Stimulated activated CD8-positive, alpha-beta memory T cell treated with anti-CD3 and anti-CD28 coated beads, Interleukin-4, amount 100 ng/mL, for 1 hour (primary cell): ENCODE measurements at places on chromosomes 4 and X.
A peak's percentile ranks its signal among the peaks of the same experiment; 100 is the strongest.

DNA sequence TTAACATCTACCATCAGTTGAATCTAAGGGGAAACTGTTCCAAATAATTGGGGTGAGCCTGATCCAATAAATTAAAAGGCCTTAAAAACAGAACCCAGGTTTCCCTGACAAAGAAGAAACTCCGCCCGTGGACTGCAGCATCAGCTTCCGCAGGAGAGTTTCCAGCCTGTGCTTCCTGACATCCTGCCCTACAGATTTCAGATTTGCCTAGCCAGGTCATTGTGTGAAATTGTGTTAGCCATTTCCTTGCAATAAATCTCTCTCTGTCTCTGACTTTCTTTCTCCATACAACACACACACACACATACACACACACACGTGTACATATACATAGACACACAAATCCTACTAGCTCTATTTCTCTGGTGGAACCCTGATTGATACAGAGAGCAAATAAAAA, 48.3 kb upstream of the LCORL start:
- no peak for DNase-seq

GRCh38 chrX:109830157-109830703, 97.2 kb upstream of the ACSL4 start:
- no peak for DNase-seq

GRCh38 chrX:119605464-119606279, 552 bp downstream of the NKRF start:
- peak; percentile 15 for DNase-seq

DNA sequence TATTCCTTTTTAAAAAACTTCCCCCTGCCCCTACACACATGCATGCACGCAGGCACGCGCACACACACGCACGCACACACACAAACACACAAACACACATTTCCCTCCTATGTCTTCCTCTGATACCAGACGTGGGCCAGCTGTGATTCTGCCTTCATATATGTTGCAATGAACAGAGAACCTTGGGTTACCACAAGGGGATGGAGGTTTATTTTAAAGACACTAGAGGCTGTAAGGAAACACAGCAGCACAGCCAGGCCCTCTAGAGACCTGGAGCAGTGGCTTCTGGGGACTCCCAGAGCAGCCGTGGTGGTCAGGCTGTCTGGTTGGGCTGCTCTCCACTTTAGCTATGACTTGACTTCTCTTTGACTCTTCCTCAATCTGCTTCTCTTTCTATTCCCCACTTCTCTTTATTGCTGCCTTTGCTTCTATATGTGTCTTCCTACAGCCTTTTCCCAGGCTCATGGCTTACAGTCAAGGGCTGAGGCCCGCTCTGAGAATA, 3.2 kb upstream of the TLR10 start:
- DNase-seq = no peak

DNA sequence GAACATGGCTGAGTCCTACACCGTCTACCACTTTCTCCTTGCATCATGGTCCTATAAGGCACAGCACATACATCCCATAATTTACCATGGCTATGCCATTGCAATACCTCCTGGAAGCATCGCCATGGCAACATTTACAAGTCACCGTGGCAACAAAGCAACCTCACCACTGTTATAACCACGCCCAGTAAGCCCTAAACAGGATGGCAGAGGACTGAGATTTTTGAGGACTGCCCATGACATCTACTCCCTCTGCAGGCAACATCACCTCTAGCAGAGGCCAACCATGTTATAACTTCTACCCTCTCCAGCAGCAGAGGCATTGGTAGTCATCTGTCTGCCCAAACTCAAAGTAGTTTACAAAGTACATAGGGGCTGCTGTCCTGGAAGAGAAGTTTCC, 29.7 kb downstream of the BCOR start:
- DNase-seq = no peak

DNA sequence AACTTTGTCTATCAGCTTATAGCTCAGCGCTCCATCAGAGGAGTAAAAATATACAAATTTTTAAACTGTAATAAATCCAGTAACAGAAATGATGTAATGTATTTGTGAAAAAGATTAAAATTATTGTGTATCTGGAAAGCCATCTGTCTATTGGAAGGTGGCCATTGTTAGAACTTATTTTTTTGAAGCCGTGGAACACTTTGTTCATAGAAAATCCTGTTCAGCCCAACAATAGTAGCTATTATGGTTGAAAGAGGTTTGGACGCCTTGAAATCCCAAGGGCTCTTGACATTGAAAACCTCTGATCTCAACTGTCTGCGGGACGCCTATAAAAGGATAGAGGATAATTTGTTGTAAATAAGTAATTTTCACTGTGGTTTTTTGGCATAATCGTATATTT, 98.3 kb downstream of the RAPGEF2 start:
- DNase-seq = no peak

DNA sequence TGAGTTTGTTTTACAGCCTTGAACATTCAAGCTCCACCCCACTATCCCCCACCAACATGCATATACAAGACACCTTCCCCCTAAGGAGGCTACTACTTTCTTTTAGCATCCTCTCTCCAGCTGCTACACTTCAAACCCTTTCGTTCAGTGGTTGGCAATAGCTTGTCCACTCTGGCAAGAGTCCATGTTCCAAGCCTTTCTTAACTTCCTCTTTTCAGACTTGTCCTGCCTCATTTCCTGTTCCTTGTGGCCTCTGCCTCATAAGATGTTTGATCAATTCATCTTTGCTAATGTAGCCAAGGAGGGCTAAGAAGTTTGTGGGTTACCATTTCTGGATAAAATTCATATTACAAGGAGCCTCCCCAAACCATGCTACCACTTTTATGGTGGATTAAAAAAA, 20.8 kb upstream of the ZCCHC12 start:
- no peak for DNase-seq

DNA sequence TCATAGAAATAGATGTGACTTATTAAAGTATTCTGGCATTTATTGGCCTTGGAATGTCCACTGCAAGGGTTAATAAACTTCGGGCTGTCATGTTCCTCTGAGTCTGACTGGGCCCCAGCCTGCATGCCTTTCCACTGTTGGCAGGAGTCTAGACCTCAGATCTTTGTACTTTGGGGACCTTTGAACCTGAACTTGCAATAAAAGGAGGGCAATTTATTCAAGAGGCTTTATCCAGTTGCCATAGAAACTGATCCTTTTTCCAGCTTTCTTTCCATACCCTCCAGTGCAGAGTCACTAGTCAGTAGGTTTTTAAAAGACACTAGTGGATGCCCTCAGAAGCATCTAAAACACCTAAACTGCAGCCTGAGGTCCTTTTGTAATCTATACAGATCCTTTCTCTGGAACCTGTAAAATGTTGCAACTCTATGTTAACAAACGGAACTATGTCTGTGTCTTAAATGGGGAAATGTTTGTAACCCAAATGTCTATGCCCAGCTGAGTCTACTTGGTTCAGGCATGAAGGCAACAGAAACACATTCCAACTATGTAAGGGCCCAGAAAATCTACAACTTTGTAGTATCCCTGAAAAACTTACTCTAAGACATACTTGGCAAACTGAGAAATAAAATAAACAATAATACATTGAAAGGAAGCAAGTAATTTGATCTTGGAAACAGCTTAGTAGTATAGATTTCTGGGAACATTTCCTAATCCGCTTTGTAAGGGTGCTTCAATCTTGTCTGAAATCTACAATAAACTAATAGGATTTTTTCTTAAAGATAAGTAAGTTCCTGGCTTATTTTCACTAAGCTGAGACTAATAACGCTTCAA, 41.5 kb downstream of the SOWAHB start:
- no peak for DNase-seq

DNA sequence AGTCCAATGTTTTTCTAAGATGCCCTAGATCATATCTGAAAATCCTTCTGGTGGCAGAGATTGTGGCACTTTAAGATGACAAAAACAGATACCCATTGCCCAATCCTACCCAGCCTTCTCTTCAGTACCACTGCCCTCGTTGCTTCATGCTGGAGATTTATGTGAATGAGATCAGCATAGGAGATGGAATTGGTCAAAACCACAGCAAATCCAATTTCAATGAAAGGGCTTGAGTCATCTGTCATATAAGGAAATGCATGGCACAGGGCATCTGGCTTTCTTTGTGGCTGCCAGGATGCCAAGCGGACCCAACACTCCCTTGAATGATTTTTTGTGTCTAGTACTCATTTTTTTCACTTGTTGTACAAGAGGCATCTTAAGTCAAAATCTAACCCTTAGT, 16.8 kb downstream of the AFF2 start:
- DNase-seq = no peak

DNA sequence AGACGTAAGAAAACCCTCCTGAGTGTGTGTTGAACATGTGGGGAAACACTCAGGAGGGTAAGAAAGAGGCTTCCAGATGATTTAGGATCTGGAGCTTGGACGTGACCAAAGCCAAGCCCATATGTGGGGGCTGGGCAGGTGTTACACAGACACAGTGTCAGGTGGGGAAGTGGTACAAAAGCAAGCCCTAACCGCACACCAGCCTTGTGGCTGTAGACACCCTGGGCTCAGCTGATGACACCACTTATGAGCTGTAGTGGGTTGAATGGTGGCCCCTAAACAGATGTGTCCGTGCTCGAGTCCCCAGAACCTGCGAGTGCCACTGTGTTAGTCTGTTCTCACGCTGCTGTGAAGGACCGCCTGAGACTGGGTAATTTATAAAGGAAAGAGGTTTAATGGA, 25.0 kb upstream of the NSG1 start:
- DNase-seq = no peak

GRCh38 chr4:145103496-145103895, 5.4 kb downstream of the ABCE1 start:
- no peak for DNase-seq

DNA sequence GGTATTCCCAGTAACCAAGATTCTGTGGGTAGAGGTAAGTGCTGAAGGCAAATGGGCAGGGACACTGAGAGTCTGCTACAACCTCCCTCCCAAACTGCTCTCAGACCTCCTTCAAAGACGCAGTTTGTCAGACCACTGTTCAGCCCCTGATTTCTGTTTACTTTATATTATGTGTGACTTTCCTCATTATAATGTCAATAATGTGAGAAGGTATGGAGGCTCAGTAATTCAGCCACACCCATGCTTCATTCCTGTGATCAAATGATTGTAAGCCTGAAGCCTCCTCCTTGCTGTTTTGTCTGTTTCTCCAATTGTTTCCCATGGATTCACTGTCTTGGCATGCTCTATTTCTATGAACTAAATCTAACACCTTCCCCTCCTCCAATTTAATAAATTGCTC, 75.6 kb downstream of the SYTL5 start:
- DNase-seq = no peak

DNA sequence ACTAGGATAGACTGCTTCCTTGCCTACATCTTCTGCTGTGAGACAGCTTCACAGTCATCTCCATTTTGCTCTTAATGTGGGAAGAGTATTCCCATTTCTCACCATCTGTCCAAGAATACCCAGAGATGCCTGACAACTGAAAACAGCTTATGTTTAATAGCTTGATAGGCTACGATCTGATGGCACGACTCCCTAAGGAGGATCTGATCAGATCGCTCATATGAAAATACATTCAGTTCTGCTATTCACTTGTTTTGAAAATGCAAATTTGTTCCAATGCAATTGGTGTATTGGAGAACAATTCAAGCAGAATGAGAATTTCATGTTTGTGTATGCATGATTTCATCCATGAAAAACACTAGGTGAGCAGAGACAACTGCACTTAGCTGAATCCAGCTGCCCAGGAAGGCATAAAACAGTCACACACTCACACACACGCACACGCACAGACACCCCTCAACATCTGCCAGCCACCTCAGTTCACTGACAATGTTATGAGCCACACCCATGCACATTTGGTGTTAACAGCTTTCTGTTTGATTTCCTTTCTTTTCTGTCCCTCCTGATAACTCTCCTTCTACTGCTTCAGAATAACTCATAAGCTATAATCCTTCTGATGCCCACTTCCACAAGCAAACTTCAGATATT, 29.6 kb downstream of the TRIML1 start:
- no peak for DNase-seq

DNA sequence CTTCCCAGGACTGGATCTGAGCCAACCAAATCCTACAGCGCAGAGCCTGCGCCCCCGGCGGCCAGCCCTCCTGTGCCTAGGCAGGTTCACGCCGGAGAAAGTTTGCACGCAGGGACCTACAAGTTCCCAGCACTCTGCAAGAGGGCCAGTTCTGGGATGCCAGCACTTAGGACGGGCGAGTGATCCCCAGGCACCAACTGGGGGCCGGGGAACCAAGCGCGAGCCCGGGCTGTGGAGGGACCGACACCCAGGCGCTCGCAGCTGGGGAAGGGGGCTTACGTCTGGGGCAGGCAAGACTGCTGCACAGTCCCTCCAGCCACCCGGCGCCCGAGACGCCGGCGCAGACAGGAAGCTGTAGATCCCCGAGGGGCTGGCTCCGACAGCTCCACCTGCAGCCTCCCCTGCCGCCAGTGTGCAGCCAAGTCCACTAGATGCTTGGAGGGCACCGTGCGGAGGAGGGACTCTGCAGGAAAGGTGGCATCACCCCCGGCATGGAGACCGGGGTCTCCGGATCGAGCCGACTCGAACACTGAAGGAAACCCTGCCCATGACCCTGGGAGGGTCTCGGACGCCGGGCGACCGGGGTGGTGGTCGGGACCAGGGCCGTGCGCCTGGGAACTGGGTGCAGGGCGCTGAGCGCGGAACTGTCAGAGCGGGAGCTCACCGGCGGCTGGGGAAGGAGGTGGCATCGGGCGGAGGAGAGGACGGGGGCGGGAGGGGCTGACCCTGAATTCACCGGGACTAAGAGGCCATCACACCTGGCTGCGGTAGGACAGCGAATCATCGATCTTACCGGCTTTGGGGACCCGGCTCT, 566 bp downstream of the CORIN start:
- DNase-seq = no peak

GRCh38 chr4:153528705-153529485, 62.7 kb downstream of the TMEM131L start:
- no peak for DNase-seq

GRCh38 chr4:113212613-113213012, 163.2 kb downstream of the ANK2 start:
- DNase-seq = no peak

- no peak for DNase-seq
Measured at GRCh38 chr4:140099983-140100382, 54.0 kb downstream of the MAML3 start.

- no peak for DNase-seq
Measured at GRCh38 chrX:52353838-52354237, 15.0 kb upstream of the XAGE2 start.
